Natural killer cell (primary cell): ENCODE measurements at places on chromosomes 2 and 18. TPM values are rescaled to one million over a fixed set of nuclear protein-coding genes. Genes with fewer than 3 reads are reported as not detected.

DNA sequence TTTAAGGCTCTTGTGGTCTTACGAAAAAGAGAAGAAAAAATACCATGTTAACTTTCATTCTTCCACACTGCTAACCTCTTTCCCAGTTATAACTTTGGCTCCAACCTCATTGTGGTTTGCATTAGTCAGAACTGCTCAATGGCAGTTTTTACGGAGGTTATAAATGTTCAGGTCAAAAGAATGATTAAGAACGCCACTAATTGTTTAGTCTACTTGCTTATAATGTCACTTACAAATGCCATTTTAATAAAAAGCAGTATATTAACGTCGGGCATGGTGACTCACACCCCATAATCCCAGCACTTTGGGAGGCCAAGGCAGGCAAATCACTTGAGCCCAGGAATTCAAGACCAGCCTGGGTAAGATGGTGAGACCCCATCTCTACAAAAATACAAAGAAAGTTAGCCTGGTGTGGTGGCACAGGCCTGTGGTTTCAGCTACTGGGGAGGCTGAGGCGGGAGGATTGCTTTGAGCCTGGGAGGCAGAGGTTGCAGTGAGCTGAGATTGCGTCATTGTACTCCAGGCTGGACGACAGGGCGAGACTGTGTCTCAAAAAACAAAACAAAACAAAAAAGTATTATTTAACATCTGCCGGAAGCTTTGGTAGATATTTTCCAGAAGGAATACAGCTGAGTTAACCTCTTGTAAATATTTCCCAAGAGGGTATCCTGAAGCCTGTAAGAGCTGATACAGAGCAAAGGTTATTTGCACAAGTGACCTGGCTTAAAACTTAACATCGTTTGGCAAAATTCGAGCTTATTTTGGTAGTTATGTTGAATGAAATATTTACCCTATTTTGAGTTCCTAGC, 5.1 kb downstream of the AGPS start:
- no peak for DNase-seq

DNA sequence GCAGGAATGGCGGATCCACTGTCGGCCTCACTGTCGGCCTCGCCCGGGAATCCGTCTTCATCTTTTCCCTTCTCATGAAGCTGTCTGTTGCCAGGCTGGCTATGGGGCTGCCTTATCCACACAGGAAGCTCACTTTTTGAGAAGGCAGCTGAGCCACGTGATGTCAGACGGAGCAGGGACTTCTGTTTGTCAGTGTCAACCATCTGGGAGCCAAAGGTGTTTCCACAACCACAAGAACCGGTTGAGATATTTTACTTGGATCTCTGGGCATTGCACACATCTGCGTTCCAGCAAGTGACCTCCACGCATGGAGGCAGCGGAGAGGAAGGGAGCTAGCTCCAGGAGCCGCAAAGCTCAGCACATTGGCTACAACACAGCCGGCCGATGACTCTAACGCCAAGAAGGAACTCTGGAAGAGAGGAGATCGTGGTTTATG, 27.4 kb upstream of the TAF1B start:
- DNase-seq = no peak

DNA sequence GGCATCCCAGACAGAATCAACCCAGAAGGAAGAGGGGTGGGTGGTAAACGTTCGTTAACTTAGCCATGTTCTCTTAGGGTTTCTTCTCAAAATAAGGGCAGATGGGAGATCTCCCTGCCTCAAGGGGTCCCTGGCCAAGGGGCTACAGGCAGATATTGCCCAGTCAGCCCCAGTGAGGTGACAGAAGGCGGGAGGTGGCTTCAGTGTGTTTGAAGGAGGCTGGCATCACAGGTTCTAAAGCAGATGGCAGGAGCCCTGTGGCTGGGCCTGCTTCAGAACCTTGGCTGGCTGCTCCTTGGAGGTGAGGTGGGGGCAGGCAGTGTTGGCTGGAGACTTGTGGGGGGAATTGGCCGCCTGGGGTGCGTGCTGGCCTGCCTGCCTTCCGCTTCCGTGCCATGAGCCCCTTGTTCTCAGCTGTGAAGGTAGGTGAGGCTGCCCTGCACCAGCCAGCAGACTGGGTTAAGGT, 23.5 kb downstream of the HPCAL1 start:
- no peak for DNase-seq

DNA sequence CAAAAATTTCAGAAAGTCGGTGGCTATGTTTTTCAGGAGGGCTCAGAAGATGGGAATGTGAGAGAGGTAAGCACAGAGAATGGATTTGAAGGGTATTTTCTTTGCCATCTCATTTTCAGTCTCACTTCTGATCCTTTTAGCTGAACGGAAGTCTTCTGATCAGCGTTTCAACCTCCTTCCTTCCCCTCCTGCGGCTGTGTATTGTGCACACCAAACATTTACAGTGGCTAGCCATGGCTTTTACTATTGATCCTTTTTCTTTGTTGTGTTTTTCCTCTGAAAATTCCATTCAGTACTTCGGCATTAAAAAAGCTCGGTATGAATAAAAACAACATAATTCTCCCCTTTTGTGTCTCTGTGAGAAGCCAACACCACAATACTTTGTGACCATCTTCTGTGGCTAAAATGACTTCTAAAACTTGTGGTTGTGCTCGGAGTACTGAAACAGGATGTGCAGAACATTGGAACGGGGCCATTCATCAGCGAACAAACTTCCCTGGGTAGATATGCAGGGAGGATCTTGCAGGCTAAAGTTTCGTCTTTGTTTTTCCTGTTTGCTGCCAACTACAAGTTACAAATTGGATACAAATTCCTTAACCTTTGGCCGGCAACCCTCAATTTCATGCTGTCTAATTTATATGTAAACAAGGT, 260.8 kb upstream of the FAM98A start:
- no peak for DNase-seq

CPLX4 gene
- not detected for total RNA-seq

DNA sequence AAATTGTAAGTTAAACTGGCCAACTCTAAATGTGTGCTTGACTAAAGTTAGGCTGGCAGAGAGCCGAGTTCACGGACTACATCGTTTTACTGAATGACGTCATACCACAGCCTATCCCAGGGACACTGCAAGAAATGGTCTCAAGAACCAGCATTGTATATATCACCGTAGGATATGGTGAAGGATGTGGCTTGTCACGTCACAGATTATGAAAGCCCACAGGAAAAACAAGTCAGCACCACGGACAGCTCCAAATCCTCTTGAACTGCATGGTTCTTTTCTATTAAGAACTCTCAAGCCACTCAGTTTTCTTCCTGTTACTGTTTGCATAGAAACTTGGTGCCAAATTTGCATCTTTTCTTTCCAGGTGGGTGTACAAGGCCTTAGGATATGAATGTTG, 85.1 kb upstream of the ACAA2 start:
- DNase-seq = peak; percentile 81

DNA sequence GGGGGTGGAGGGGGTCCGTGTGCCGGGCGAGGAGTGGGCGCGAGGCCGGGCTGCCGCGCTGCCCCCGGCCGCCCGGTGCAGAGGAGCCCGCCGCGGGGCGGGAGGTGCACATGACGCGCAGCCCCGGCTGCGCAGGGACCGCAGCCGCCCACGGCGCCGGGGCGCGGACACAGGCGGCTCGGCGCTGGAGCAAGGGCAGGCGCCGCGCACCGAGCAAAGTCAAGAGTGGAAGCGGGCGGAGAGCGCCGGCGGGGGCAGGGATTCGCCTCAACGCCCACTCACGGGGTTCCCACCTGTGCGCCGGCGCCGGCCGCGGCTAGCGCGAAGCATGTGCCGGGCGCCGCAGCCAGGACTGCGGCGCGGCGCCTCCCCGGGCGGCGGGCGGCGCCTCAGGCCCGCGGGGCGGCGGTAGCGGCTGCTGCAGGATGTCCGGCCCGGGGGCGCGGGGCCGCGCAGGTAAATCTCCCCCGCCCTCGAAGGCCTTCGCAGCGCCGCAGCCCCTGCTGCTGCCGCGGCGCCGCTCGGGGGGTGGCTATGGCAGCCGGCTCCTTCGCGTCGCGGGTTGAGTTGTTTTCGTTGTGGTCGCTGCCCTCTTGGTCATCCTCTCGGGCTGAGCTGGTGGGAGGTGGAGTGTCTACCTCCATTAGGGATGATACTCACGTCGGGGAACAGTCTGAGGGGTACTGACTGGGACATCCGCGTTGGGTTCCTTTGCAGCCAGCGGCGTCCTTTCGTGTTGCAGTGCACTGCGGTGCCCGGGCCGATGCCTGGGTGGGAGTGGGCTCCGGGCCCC, 216.3 kb upstream of the DTNA start:
- DNase-seq = no peak

- no peak for DNase-seq
These were observed 128.4 kb upstream of the CREB1 start for GRCh38 chr2:207401338-207401737.
